ENCODE measurements at places on chromosomes 2 and 18. TPM values are rescaled to one million over a fixed set of nuclear protein-coding genes. Genes with fewer than 3 reads are reported as not detected.

ASXL3 gene
- 1.5 TPM for total RNA-seq

PRSS56 gene
- not detected for total RNA-seq

SPDYA gene
- 0.55 TPM for total RNA-seq

FEV gene
- not detected for total RNA-seq

PECR gene
- total RNA-seq: 17.3 TPM

GKN2 gene
- 181 TPM for total RNA-seq

SGPP2 gene
- total RNA-seq: 28.2 TPM

UGT1A5 gene
- 0.10 TPM for total RNA-seq

CTAGE1 gene
- not detected for total RNA-seq

GRCh38 chr2:145930318-145930717 is 1410.4 kb upstream of the ZEB2 start:
- no peaks in the 10 kb centered on the region for H3K36me3 ChIP-seq
- no peaks in the 10 kb centered on the region for H3K4me1 ChIP-seq
- no peak for DNase-seq
- no peak overlapping the region for H3K4me3 ChIP-seq
- no peak overlapping the region for H3K27ac ChIP-seq

DNA sequence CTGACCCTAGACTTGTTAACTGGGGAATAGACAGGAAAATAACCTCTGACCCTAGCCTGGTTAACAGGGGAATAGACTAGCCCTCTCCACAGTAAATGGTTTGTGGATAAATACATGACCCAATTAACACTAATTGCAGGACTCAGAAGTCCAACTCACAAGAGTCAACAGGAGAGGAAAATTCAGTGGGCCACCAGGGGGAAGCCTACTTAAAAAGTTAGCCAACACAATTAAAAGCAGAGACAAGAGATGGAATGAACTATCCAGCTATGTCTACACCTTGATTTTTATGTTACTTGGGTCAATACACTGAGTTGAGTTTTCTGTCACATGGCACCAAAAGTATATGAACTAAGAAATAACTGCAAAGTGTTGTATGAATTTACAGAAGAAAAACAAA is 158.8 kb upstream of the SLC39A10 start:
- DNase-seq: peak; percentile 40
- H3K4me1 ChIP-seq: no peaks in the 10 kb centered on the region
- H3K36me3 ChIP-seq: no peaks in the 10 kb centered on the region
- H3K4me3 ChIP-seq: no peak overlapping the region

DNA sequence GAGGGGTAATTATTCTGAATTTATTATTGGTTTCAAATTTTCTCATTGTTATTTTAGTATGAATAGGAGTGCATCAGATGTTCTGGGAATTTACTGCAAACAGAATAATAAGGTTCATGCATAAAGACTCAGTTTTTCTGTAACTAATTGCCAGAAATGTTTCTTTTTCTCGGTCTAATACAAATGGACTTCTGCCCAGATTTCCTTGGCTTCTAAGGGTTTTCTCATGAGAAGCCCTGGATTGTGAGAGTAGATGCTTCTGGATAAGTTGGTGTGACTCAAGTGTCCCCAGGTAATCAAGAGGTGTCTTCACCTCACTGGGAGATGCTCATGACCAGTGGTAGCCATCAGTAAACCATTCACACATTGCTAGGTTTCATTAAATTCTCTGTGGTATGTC is 78.5 kb downstream of the CCDC85A start:
- H3K36me3 ChIP-seq: no peaks in the 10 kb centered on the region
- no peak overlapping the region for H3K4me3 ChIP-seq
- H3K4me1 ChIP-seq: no peaks in the 10 kb centered on the region

- no peak overlapping the region for H3K4me3 ChIP-seq
- no peak overlapping the region for H3K27ac ChIP-seq
- no peaks in the 10 kb centered on the region for H3K36me3 ChIP-seq
Observed at GRCh38 chr2:85945586-85945985, 56.8 kb upstream of the ST3GAL5 start.

- DNase-seq: peak; percentile 49
- H3K4me1 ChIP-seq: peaks cover 6% of the 10 kb centered on the region
- no peak overlapping the region for H3K27ac ChIP-seq
- H3K36me3 ChIP-seq: peaks cover 17% of the 10 kb centered on the region
Observed at GRCh38 chr2:240631548-240632305, 6.4 kb downstream of the GPR35 start.

- H3K36me3 ChIP-seq: no peaks in the 10 kb centered on the region
- H3K27me3 ChIP-seq: no peaks in the 10 kb centered on the region
- H3K27ac ChIP-seq: no peak overlapping the region
- DNase-seq: no peak
Observed at GRCh38 chr2:217222309-217222910, 362.5 kb upstream of the TNP1 start.

GRCh38 chr2:239667431-239667985 is 266.7 kb upstream of the HDAC4 start:
- no peaks in the 10 kb centered on the region for H3K36me3 ChIP-seq
- no peak overlapping the region for H3K27ac ChIP-seq
- H3K27me3 ChIP-seq: no peaks in the 10 kb centered on the region
- H3K4me1 ChIP-seq: no peaks in the 10 kb centered on the region
- no peak for DNase-seq

DNA sequence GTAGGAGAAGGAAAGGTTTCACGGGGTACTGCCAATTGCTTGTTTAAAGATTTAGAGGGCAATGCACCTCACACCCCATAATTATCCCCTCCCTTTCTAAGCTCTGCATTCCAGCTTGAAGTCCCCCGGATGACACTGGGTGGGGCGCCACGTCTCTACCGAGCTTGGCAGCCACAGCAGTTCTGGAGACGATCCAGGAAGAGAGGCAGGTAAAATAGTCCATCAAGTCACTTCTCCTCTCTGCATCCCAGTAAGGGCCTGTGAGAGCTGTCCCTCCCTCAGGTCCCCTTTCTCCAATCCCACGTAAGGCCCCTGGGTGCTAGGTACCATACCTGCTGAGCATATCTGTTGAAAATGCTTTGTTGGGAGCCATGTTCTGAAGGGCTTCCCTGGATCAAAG is 65.7 kb downstream of the CAPN13 start:
- H3K27me3 ChIP-seq: no peaks in the 10 kb centered on the region
- no peak overlapping the region for H3K27ac ChIP-seq
- H3K4me3 ChIP-seq: no peak overlapping the region
- no peak for DNase-seq

- no peaks in the 10 kb centered on the region for H3K4me1 ChIP-seq
- no peaks in the 10 kb centered on the region for H3K36me3 ChIP-seq
- no peaks in the 10 kb centered on the region for H3K27me3 ChIP-seq
- no peak overlapping the region for H3K4me3 ChIP-seq
Observed at GRCh38 chr18:38948436-38948835, 1382.8 kb upstream of the CELF4 start.

DNA sequence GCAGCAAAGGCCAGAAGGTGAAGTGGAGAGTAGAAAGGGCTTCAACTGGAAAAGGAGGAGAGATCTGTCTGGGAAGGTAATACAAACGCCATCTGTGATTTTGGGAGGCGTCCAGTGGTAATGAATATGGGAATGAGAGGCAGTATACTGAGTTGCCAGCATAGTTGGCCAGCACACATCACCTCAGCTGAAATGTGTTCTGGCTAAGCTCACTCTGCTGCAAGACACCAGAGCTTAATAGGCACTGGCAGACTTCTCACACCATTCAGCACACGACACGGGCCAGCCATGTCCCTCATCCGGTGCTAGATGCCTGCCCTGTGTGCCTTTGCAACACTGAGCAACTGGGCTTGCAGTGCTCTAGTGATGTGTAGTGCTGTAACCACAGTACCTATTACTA is 277.1 kb downstream of the PIEZO2 start:
- H3K27ac ChIP-seq: no peak overlapping the region
- no peaks in the 10 kb centered on the region for H3K4me1 ChIP-seq

DNA sequence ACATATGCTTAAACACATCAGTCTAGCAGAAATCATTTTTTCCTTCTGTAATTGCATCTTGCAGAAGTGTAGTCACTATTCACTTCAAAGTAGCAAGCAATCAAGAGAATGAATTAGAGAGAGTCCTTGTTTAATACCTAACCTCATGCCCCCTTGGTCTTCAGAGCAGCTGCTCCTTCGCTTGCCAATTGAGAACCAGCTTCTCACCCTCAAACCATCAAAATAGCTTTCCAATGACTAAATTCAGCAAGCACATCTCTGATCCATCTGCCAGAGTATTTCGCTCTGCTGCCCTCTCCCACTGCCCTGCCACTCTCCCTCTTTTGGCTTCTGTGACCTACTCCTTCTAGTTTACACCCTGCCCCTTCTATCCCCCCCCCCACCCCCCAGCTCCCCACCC is 120.7 kb upstream of the AGAP1 start:
- no peaks in the 10 kb centered on the region for H3K4me1 ChIP-seq
- H3K27ac ChIP-seq: no peak overlapping the region
- DNase-seq: no peak
- no peaks in the 10 kb centered on the region for H3K27me3 ChIP-seq

DNA sequence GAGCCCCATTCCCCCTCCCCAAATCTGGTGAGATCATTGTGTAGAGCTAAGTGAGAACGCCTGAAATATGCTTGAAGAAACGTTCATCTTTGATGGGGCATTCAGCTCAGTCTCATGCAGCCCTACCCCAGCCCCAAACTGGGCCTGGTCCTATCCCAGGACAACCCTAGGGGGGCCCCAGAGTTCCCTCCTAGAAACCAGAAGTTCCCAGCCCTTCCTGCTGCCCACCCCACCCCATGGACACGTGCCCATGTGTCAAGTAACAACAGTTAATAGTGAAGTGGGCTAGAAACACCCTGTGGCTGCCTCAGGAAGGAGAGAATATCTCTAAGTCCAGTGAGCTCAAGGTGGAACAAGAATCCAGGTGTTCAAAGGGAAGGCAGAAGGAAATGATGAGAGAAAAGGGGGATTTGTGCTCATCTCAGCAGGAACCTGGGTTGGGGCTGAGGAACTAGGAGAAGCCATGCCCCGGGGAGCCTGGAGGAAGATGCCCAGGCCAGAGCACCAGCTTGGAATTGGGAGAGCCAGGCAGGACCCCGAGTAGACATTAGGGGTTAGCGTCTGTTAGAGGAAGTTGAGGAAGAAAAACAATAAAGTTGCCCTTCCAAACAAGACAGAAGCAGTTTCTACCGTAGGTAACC is 20.1 kb upstream of the SLC20A1 start:
- H3K27ac ChIP-seq: no peak overlapping the region
- no peak for DNase-seq
- no peak overlapping the region for H3K4me3 ChIP-seq
- no peaks in the 10 kb centered on the region for H3K27me3 ChIP-seq
- no peaks in the 10 kb centered on the region for H3K36me3 ChIP-seq

- no peak overlapping the region for H3K27ac ChIP-seq
- no peaks in the 10 kb centered on the region for H3K36me3 ChIP-seq
- H3K4me3 ChIP-seq: no peak overlapping the region
Observed at GRCh38 chr2:100136310-100136709, 6.1 kb downstream of the AFF3 start.

DNA sequence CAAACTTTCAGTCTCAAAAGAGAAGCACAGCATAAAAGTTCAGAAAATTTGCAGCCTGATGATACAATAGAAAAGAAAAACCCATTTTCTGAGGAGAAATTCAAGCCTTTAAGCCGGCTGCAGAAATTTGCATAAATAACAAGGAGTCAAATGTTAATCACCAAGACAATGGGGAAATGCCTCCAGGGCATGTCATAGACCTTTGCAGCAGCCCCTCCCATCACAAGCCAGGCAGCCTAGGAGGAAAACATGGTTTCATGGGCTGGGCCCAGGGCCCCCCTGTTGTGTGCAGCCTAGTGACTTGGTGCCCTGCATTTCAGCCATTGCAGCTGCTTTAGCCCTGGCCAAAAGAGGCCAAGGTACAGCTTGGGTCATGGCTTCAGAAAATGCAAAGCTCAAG is 54.1 kb upstream of the CAVIN2 start:
- H3K27ac ChIP-seq: no peak overlapping the region
- no peak overlapping the region for H3K4me3 ChIP-seq
- no peaks in the 10 kb centered on the region for H3K36me3 ChIP-seq
- DNase-seq: no peak

- H3K27me3 ChIP-seq: no peaks in the 10 kb centered on the region
- peaks cover 20% of the 10 kb centered on the region for H3K4me1 ChIP-seq
- DNase-seq: no peak
- H3K36me3 ChIP-seq: no peaks in the 10 kb centered on the region
- H3K4me3 ChIP-seq: no peak overlapping the region
- H3K27ac ChIP-seq: peak overlapping the region; percentile 17
Observed at GRCh38 chr2:20148923-20149702, 75.8 kb downstream of the SDC1 start.

GRCh38 chr2:175449616-175450015 is 268.1 kb upstream of the ATP5MC3 start:
- H3K27ac ChIP-seq: no peak overlapping the region
- no peaks in the 10 kb centered on the region for H3K36me3 ChIP-seq
- no peak for DNase-seq
- no peak overlapping the region for H3K4me3 ChIP-seq

GRCh38 chr18:74806700-74807416 is 209.2 kb downstream of the ZNF407 start:
- no peaks in the 10 kb centered on the region for H3K4me1 ChIP-seq
- H3K36me3 ChIP-seq: no peaks in the 10 kb centered on the region
- H3K27me3 ChIP-seq: no peaks in the 10 kb centered on the region

DNA sequence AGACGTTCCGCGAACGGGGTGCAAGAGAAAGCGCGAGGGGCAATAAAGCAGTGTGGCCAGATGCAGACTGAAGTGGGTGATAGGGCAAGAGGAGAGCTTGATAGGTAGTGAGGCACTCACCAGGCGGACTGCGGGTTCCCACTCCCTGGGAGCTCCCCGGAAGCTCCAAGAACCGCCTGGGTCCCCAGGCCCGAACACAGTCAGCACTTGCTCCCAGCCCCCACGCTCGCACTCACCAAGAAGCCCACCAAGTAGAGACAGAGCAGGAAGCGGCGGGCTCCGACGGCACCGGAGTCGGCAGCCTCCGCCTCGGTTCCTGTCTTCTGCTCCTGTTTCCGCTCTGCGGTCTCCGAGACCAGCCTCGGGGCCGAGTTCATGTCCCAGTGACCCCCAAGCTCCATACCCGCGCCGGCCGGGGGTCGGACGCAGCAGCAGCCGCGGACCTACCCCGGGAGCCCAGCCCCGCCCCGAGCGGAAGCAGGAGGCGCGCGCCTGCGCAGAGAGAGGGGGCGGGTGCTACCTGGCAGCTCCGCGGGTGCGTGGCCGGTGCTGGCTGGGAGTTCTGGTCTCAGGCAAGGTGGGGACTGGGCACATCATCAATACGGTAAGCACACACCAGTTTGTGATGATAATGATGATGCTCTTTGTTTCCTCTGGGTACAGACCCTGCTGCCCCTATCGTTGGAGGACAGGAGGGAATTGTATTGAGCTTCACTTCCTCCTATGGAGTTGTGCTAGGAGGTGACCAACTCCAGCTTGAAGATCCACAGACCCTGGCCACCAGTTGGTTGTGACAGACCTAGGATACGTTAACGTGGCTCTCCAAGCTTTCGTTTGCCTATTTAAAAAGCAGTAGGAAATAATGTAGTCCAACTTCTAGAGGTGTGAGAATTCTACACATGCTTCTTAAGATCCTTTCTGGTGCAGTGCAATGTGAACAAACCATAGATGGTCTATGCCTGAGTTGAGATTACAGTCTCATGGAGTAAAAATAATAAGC is 25.1 kb upstream of the TMEM182 start:
- DNase-seq: peak; percentile 85
- H3K4me1 ChIP-seq: peaks cover 19% of the 10 kb centered on the region
- H3K27ac ChIP-seq: peak overlapping the region; percentile 84
- peak overlapping the region; percentile 90 for H3K4me3 ChIP-seq

GRCh38 chr2:205032093-205032551 is 486.8 kb downstream of the PARD3B start:
- no peak overlapping the region for H3K4me3 ChIP-seq
- H3K27ac ChIP-seq: no peak overlapping the region
- no peaks in the 10 kb centered on the region for H3K36me3 ChIP-seq
- no peak for DNase-seq
- H3K4me1 ChIP-seq: no peaks in the 10 kb centered on the region

All from left lung (tissue), 14 donors.